ENCODE measurements at places on chromosomes 1 and 21.
A peak's percentile ranks its signal among the peaks of the same experiment; 100 is the strongest.

GRCh38 chr1:33088119-33088906, 7.4 kb downstream of the AZIN2 start:
- no peak for DNase-seq

- peak; percentile 51 for DNase-seq
These were observed 895 bp upstream of the UBR4 start for GRCh38 chr1:19210772-19211549.

DNA sequence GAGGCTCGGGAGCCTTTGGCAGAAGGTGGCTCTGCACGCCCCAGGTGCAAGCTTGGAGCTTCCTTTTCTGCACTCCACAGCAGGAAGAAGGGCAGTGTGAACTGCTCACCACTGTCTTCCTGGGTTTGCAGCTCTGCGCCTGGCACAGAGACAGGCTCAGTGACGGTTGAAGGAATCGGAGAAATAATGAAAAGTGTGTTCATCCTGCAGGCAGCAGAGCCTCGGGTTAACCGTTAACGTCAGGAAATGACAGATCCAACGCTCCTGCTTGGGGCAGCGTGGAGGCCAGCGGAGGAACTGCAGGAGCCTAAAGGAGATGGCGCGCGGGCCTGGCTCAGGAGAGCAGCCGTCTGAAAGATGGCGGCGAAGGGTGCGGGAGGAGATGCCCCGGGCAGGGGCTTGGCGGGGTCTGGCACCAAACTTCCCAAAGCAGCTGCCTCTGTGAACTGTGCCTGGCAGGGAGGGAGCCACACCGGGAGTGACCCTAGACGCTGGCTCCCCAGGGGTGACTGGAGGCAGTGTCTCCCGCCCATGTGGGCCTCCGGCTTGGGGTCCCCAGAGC, 10.9 kb upstream of the SAMD11 start:
- DNase-seq = no peak

DNA sequence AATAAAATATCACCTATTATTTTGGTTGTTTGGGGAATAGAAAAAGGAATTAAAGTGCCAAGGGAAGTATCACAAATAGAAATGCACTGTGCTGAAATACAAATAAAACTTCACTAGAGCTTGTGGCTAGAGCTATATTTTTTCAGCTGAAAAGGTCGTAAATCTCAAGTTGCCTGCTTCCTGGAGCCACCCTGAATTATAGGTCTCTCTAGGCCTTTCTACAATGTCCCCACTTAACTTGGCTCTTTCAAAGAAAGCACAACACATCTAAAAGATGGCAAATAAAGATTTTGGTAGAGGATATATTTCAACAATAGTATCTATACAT, 5.0 kb upstream of the RNF2 start:
- DNase-seq = no peak

DNA sequence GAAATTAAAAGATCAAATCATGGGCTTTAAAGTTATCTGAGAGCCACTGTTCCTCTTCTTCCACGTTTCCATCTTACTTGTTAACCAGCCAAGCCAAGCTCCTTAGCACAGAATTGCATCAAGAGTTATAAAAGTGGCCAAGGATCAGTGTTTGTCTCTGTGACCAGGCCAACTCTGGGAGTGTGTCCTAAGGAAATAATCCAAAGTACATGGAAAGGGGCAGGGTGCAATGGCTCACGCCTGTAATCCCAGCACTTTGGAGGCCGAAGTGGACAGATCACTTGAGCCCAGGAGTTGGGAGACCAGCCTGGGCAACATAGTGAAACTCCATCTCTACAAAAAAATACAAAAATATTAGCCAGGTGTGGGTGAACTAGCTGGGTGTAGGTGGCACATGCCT, 10.0 kb upstream of the MPZL1 start:
- no peak for DNase-seq

GRCh38 chr21:27248814-27249213, 281.9 kb upstream of the ADAMTS5 start:
- DNase-seq = no peak

- DNase-seq = no peak
These were observed 1.3 kb downstream of the USF1 start for GRCh38 chr1:161044535-161044907.

DNA sequence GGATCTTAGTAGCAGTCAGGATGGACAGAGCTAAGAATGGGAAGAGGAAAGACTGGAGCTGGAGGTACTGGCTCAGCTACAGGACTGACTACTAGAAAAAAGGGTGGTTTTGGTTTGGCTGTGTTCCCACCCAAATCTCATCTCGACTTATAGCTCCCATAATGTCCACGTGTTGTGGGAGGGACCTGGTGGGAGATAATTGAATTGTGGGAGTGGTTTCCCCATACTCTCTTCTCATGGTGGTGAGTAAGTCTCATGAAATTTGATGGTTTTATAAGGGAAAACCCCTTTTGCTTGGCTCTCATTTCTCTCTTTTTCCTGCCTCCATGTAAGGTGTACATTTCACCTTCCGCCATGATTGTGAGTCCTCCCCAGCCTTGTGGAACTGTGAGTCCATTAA, 466.5 kb upstream of the DEPDC1 start:
- DNase-seq = no peak

- no peak for DNase-seq
These were observed 16.6 kb downstream of the TSNAX start for GRCh38 chr1:231544943-231545592.

DNA sequence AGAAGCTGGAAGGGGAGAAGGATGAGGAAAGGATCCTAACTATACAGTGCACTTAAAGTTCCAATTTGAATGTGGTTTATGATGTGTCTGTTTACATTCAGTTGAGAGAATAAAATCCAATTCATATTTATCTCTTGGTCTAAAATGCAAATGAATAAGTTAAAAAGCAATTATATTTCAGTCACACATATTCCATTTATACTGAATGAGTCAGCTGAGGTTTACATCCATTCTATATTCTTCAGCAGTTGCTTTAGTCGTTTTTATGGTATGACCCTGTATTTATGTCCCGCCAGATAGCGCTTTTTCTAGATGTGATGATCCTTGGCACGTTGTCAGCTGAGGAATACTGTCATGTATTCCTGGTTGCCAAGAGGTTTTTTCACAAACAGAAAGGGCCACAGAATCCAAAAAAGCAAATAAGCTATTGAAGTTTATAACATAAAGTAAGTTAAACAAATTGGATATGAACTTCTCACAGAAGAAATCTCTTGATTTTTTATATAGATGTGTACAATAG, 866.2 kb downstream of the NCAM2 start:
- no peak for DNase-seq

DNA sequence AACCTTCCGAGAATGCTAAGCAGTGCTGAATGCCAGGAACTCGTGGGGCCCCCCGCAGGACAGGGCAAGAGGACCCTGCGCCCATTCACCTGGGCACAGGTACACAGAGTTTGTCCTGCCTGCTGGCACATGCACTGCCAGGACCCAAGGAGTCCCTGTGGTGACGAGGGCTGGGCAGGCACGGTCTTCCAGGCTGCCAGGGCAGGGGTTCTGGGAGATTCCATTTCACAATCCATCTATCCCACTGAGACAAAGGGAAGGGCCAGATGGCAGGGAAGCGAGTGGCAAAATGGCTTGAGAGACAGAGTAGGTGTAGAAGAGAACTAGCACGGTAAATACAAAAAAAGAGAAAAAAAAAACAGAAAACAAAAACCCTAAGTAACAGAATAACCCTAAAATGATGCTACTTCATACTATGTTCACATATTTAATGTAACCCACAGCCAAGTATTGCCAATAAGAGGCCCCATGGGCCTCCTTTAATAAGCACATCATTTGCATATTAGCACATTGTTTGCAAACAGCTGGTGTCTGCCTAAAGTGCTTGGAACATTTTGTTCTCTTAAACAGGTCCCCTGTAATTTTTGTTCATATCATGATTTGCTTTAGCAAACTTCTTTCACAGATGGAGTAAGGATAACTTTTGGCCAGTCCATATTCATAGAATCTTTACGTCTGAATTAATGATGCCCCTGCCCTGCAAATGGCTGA, 83.8 kb downstream of the STUM start:
- DNase-seq = no peak

GRCh38 chr1:170857955-170858354, 77.4 kb upstream of the MROH9 start:
- no peak for DNase-seq

DNA sequence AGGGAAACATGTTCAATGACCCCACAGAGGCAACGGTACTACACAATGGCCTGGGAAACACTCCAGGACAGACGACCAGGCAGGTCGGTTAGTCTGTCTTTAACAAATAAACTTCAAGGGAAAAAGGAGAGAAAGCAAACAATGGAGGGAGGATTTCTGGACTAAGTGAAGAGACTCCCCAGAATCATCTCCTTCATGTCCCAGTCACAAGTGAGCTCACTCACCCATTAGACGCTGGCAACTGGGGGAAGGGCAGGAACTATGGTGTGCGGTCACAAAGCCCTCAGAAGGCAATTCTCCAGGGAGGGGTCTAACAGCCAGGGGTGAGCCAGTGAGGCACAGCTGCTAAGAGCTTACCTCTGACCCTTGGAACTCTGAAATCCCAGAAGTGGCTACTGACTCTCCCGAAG, 55.7 kb upstream of the NADK start:
- no peak for DNase-seq

DNA sequence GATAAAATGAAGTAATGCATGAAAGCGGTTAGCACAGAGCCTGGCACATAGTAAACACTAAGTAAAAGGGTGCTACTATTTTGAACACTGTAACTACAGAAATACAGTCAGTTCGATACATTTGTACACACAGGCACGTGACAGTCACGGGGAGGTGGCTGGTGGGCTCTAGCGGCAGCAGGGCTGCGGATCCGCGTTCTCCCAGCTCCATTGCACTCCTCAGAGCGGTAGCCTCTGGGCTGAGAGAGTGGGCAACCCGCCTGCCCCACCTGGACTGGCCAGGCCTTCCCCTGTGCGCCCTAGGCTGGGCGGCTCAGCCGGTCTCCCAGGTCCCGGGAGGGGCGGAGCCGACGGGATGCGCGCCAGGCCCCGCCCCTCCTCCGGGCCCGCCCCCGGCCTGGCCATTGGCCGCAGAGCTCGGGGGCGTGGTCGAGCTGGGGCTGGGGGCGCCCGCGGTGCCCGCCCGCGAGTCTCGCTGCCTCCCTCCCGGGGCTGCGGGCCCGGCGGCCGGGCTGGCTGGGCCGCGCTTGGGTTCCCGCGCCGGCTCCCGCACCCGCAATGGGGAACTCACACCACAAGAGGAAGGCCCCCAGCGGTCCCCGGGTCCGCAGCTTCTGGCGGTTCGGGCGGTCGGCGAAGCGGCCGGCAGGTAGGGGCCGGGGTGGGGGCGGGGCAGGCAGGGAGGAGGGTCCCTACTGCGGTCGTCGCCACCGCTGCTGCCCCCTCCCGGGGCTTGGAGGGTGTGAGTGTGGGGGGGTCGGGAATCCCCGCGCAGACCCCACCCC, 51.2 kb upstream of the SYNC start:
- DNase-seq = peak; percentile 70

DNA sequence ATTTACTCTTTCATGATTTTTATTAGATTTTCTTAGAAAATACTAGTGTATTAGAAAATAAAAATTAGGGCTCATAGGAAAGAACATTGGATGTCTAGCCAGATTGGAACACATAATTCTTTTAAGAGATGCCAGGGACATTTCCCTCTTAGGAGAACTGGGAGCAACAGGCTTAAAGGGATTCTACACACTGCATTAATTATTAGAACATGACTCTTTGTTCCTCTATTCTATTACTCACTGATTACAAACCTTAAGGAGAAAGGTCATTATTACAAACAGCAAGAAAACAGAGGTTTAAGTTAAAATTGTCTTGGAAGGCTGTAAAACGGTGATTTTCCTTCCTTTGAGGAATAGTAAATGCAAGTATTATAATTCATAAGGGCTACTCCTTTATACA, 32.9 kb upstream of the VAV3 start:
- DNase-seq = no peak

- DNase-seq = no peak
These were observed 64.7 kb downstream of the PRDM16 start for GRCh38 chr1:3133686-3134085.

- DNase-seq = no peak
These were observed 50.5 kb downstream of the DMAP1 start for GRCh38 chr1:44263568-44264450.

GRCh38 chr1:97685360-97685759, 235.5 kb downstream of the DPYD start:
- DNase-seq = no peak

- no peak for DNase-seq
These were observed 20.4 kb upstream of the KIF14 start for GRCh38 chr1:200640963-200641401.

DNA sequence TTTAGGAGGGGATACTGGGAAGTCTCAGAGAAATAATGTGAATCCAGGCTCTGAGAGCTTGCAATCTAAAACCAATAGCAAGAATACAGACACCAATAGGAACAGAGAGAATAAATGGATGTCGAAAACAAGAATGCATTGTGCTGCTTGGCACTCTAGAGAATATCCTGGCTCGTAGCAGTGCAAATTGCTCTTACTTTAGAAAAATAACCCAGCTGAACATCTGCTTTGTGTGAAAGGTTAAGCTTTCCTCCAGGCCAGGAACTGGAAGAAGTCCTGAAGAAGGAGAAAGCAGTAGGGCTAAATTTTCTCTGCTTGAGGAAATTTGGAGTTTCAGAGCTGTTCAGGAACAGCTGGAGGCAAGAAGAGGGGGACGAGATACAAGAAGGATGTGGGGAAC, 382.3 kb downstream of the HHIPL2 start:
- no peak for DNase-seq

GRCh38 chr1:223081181-223081994, 61.7 kb downstream of the TLR5 start:
- peak; percentile 81 for DNase-seq

GRCh38 chr1:109181085-109181806, 32.5 kb upstream of the SARS1 start:
- no peak for DNase-seq

GRCh38 chr1:61083807-61084440, 1.6 kb downstream of the NFIA start:
- DNase-seq = no peak

DNA sequence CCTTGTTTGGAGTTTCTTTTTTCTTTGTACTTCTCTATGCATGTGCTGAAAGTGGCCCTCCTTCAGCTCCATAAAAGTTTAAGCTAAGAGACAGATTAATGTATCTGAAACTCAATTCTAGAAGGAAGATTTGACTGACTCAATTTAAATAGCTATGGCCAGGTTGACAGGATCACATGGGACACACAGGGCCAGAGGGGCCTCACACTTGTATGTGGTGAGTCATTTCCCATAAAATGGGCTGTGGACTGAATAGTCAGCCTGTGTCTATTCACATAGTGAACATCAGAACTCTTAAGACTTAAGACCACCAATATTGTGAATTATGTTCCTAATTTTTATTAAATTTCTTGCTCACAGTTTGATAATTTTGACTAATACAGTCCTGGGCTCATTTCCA, 45.7 kb upstream of the DEPDC1 start:
- DNase-seq = no peak
